DMS79 (cell line): ENCODE measurements at places on chromosomes 6 and 20.
A peak's percentile ranks its signal among the peaks of the same experiment; 100 is the strongest.

GRCh38 chr6:31814677-31815024, 432 bp downstream of the HSPA1L start:
- DNase-seq, result peak; percentile 89

DNA sequence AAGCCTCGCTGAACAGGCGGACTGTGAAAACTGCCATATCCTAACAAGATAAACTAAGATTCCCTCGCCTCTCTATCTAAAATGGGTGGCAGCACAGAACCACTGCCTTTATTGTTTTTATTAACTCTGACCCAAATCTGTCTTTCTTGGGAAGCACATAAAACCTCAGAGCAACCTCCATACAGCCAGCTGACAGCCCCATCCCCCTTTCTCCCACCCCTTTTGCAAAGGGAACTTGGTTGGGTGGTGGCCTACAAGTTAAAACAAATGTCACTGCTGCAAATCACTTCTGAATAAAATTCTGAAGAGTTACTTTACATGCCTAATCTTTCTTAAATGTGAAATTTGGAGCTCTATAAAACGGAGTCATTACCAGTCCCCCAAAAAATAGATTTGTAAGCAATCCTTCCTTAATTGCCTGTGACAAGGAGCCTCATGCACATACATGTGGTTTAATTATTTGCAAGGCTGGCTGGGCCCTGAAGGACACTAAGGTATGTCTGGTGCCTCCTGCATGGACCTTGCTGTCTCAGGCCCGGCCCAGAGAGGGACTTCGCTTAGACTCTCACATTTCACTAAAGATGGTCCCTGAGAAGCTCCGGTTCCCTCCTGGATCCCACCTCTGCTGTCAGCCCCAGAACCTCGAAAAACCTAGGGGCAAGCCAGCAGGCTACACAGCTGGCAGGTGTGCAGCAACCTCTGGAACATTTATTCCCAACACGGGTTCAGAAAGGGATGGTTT, 21.7 kb downstream of the PXDC1 start:
- DNase-seq, result no peak

DNA sequence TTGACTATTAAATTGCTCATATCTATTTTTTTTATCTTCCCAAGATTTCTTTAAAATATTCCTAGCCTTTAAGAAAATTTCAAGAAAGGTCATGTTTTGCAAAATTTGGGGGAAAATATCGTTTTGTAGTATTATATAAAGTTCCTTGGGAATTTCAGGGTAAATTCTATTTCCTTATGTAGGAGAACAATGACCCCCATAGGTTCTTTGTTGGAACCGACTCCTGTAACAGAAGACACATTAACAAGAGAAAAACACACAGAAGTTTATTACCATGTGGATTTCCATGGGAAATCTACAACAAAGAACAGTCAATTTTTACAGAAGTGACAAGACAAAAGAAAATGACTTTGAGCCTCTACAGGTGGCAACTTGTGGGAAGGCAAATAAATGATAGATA, 68.1 kb downstream of the ADGB start:
- no peak for DNase-seq

- DNase-seq, result no peak
These were observed 46.3 kb downstream of the GABRR2 start for GRCh38 chr6:89268776-89269175.

GRCh38 chr6:133683606-133684005, 205.3 kb upstream of the TCF21 start:
- no peak for DNase-seq

- DNase-seq, result no peak
These were observed 546.2 kb downstream of the MEI4 start for GRCh38 chr6:78199044-78199443.

GRCh38 chr6:157133856-157134255, 189.5 kb downstream of the TMEM242 start:
- DNase-seq, result no peak

DNA sequence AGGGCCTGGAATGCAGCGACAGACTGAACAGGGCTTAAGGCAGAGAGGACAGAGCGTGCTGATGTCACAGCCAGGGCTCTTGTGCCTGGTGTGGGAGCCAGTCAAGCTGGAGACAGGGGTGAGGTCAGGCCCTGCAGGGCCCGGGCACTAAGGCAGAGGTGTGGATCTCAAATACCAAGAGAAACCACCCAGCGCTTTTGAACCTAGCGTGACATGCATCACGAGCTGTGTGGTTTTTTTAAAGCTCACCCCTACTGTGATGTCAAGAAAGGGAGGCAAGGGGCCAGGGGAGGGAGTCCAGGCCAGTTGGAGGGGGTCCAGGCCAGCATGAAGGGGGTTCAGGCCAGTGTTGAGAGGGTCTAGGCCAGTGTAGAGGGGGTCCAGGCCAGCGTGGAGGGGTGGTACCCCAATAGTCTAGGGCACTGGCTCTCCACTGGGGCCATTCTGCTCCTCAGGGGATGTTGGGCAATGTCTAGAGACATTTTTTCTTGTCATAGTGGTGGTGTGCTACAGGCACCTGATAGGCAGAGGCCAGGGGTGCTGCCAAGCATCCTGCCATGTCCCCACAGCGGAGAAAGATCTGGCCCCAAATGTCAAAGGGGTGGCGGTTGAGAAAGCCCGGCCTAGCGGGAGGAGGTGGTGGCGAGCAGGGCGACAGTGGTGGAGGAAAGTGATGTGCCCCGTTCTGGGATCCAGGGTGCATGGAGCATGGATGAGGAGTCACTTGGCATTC, 42.6 kb downstream of the RBM38 start:
- no peak for DNase-seq

DNA sequence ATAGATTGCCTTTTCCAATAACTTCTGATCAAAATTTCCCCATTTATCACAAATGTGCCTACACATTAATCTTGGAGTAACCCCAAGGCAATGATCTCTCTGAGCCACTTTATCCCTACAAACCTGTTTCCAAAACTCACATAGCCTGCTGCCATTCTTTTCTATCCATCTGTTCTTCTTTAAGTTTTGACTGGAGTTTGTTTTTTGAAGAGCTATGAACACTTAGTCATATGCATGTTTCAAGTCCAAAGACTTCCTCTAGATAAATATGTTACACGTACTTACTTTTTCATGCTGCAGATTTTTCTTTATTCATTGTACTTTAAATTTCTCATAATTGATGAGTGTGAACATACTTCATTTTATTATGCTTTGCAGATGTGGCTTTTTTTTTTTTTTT, 488.9 kb upstream of the CITED2 start:
- no peak for DNase-seq

DNA sequence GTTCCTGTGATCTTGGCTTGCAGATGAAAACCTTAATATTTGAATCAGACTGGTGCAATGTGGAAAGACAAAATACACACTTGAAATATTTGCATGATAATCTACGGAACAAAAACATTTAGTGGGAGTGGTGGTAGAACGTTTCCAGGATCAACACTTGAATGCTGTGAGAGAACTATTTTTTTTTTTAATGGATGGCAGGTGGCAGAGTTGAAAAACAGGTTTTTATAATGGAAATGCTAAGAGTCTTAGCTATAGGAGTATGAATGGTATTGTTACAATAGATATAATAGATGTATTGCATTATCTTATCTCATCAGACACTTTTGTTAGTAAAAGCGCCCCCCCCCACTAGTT, 49.2 kb downstream of the CDKAL1 start:
- peak; percentile 73 for DNase-seq

- no peak for DNase-seq
These were observed 89.1 kb downstream of the PREX1 start for GRCh38 chr20:48738399-48739304.

- peak; percentile 8 for DNase-seq
These were observed 545 bp downstream of the FNDC1 start for GRCh38 chr6:159169557-159170332.

- DNase-seq, result no peak
These were observed 295.1 kb downstream of the ALDH8A1 start for GRCh38 chr6:134654751-134655150.

- DNase-seq, result no peak
These were observed 9.2 kb downstream of the KCNG1 start for GRCh38 chr20:51013577-51014330.

DNA sequence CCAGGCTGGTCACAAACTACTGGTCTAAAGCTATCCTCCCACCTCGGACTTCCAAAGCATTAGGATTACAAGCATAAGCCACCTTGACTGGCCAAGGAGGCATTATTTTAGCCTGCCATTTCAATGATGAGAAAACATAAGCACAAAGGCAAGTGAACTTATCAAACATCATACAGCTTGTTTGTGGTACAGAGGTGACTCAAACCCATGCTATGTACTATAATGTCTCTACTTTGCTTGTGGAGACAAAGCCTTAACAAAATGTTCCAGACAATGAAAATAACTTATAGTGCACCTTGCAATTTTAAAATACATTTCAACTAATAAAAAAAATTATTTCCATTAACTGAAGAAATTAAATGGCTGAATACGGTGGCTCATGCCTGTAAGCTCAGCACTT, 26.2 kb downstream of the HDAC2 start:
- no peak for DNase-seq

- DNase-seq, result no peak
These were observed 5.3 kb downstream of the KCNB1 start for GRCh38 chr20:49477200-49477599.

- no peak for DNase-seq
These were observed 58.8 kb upstream of the BTN3A2 start for GRCh38 chr6:26306232-26306631.

- DNase-seq, result no peak
These were observed 86.2 kb upstream of the ARID1B start for GRCh38 chr6:156691018-156691417.

DNA sequence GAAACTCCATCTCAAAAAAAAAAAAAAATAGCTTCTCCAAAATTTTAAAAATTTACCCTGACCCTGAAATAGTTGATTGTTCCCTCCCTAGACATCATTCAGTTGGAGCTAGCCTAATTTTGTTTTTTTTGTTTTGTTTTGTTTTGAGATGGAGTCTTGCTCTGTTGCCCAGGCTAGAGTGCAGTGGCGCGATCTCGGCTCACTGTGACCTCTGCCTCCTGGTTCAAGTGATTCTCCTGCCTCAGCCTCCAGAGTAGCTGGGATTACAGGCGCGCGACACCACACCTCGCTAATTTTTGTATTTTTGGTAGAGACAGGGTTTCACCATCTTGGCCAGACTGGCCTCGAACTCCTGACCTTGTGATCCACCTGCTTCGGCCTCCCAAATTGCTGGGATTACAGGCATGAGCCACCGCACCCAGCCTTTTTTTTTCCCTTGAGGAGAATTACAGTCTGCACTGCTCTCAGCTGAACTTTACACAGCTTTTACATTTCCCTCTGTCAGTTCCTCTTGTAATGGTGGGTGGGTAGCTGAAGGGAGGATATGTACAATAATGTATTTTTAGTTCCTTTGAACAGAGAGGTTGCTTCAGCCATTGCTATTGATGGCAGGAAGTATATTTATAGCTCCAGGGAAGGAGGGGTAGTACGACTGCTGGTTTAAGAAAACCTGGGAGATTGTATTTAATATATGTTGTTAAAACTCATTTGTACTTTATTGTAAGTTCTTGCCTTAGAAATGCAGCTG, 27.7 kb downstream of the PTPRA start:
- no peak for DNase-seq

DNA sequence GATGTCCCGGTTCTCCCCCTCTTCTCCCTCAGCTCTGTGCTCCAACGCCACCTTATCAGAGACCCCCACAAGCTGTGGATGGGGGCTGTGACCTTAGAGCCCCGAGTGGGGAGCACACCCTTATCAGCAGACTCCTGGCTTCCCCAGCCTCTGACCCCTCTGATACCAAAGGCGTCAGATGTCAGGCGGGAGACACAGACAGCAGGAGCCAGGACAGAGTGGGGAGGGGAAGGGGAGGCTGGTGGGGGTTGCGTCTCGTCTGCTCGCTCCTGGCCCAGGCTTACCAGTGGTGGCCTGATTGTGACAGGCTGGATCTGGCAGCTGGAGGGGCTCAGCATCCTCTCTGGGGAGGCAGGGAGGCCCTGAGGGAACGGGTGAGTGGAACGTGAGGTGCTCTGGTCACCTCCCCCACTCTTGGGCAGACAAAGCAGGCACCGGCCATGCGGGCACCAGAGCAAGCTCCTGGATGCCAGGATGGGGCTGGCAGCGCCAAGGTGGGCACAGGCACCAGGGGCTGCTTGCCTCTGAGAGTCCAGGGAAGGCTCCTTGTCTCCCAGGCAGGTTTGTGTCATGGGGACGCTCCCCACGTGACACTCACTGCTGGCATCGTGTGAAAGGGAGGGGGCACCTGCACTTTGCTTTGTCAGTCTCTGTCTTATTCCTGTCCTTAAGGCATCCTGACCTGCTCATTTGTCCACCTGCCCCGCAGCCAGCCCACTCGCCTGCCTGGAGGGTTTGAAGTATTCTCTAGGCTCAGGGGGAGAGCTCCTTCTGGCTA, 27.8 kb upstream of the GATA5 start:
- no peak for DNase-seq

DNA sequence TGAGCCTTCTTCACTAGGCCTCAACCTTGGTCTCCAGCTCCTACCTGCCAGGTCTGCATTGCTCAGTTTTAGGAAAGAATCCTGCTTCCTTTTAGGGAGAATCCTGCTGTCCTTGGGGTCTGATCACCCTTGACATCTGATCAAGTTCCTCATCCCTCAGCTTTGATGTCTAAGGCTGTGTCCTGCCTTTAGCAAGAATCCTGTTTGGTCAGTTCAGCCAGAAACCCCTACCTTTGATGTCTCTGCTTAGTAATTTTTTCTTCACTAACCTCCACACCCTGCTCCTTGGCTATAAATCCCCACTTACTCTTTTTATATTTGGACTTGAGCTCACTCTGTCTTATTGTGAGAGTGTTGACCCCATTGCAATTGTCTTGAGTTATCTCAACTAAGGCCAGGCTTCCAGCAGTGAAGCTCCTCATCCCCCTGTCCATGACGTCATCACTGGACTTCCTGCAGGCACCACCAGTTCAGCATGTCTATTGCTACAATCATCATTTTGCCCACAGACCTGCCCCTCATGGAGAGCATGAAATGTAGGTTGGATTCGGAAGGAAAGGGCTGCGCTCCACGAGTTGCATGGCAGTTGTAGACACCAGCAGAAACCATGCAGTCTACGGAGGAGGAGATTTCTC, 4.7 kb upstream of the CST5 start:
- no peak for DNase-seq

DNA sequence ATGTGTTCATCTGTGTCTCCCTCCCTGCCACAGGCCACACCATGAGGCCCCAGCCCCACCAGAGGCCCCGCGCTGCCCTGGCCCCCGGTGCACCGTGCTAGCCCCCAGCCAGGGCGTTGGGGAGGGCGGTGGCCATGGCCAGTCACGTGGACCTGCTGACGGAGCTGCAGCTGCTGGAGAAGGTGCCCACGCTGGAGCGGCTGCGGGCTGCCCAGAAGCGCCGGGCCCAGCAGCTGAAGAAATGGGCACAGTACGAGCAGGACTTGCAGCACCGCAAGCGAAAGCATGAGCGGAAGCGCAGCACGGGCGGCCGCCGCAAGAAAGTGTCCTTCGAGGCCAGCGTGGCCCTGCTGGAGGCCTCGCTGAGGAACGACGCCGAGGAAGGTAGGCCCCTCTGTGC, 30.3 kb downstream of the PPP1R16B start:
- no peak for DNase-seq

DNA sequence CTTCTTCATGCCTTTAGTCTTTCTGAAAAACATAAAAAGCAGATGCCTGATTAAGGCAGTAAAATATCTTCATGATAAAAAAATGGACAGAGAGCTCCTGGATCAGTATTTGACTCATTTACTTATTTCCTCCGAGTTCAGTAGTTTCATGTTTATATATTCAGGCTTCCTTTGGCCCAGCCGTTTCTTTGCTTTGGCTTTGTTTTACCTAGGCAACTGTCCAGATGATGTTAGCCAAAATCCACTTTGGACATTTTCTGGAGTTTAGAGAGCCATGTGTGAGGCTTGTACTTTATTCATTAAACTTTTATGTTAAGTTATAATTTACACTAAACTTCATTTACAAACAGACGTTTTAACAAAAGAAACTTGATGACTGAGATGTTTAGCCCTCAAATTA, 307.1 kb upstream of the RSPO3 start:
- DNase-seq, result no peak
